ENCODE measurements at places on chromosomes 1 and 21.

GRCh38 chr1:198623752-198624647, 14.8 kb upstream of the PTPRC start:
- DNase-seq = no peak

GRCh38 chr1:35845766-35846165, 37.2 kb upstream of the AGO1 start:
- DNase-seq = no peak

DNA sequence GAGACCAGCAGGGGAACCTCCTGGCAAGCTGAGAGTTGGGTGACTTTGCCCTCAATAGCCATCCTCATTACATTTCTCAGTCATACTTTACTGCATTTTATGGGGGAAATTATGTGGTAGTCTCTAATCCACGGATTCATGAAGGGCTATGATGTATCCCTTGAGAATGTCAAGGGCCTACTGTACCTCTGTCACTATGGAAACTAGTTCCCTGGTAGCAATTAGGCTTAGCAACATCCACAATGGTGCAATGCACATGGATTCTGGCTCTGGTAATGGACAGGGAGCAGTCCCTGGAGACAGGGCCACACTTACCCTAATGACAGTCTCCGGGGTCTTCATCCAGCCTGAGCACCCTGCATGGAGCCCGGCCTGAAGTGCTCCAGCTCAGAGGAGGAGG, 26.5 kb downstream of the LRRN2 start:
- no peak for DNase-seq

DNA sequence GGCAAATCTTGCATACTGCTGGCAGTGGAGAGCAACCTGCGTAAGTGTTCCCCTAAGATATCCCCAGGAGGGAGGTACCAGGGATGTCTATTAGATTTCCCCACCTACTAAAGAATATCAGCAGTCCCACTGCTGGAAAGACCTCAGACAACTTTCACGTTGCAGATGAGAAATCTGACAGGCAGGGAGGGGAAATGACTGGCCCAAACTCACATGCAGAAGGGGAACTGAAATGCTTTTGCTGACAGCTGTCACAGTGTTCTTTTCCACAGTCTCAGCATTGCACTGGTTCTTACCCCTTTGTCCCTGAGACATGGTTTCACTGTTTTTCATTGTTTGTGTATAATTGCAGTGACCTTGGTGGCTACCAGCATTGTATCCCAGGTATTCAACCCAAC, 84.8 kb upstream of the ATP1A1 start:
- no peak for DNase-seq

- no peak for DNase-seq
These were observed 33.1 kb upstream of the NFASC start for GRCh38 chr1:204837440-204838084.

Data from esophagus squamous epithelium (tissue), 5 donors.